IMR-90 (cell line): ENCODE measurements at places on chromosomes 16 and 17. TPM values are rescaled to one million over a fixed set of nuclear protein-coding genes. Genes with fewer than 3 reads are reported as not detected.
A peak's percentile ranks its signal among the peaks of the same experiment; 100 is the strongest.

The KRT9 gene
- not detected in 2 replicates for total RNA-seq

The ZNF423 gene
- total RNA-seq: under 0.01 TPM in 2 replicates

The DHRS7C gene
- not detected in 2 replicates for total RNA-seq

The IGFBP4 gene
- 257 and 308 TPM in 2 replicates for total RNA-seq

DNA sequence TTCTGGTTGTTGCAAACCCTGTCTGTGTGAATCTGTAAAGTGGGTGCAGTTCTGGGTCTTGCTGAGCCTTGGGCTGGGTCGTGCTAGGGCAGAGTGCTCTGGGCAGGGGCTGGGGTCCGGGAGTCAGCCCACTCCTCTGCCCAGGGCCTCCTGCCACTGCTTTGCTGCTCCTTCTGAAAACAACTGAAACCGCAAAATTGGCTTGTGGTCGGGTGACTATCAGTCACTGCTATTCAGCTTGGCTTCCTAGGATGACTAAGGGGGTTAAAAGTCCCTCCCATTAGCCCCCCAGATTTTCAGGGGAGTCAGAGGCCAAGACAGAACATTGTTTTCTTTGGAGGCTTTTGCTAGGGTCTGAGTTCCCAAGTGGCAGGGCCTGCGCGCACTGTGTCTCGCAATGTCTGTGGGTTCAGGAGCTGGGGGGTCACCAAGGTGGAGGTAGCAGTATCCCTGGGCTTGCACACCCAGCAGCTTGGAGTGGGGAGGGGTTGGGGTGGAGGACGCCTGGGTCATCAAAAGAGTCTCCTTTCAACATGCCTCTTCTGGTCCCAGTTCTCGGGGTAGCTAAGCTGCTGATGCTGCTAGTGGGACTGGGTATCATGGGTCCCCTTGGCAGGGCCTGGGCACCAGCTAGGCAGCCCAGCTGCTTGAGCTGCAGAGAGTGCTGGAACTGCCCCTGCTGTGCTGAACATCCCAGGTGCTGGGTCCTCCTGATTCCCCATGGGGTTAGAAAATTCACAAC lies 13.5 kb upstream of the TBX21 start:
- peak; percentile 72 for DNase-seq

GRCh38 chr17:15942207-15942833 lies 2.6 kb upstream of the ADORA2B start:
- no peak for DNase-seq

GRCh38 chr17:54945671-54946070 lies 22.8 kb downstream of the COX11 start:
- DNase-seq: no peak

- DNase-seq: no peak
Measured at GRCh38 chr16:9429646-9430330, 338.3 kb downstream of the HAPSTR1 start.

- peak; percentile 79 for DNase-seq
Measured at GRCh38 chr17:58666858-58667267, 25.0 kb downstream of the TEX14 start.

- no peak for DNase-seq
Measured at GRCh38 chr17:39026980-39027451, 59.8 kb upstream of the FBXO47 start.
